ENCODE measurements at places on chromosomes 12 and 14.

GRCh38 chr14:101064718-101065117, 161.2 kb upstream of the RTL1 start:
- no peak for DNase-seq

DNA sequence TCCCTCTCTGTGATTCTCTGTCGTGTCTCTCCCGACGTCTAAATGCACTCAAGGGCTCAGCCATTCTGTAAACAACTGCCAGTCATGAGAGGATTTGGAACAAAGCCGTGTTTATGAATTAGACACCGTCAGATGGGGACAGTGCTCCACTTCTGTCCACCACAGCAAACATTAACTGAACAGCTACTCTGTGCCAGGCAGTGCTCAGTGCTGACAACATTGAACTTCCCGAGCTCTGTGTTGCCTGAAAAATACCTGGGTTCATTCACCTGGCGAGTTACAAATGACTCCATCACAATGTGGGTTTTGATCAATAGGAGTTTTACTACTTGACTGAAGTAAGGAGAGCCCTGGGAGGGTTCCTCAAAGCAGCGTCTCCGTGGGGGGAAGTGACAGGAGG, 139.3 kb downstream of the GLT1D1 start:
- no peak for DNase-seq

GRCh38 chr14:104107611-104108569, 22.4 kb downstream of the ASPG start:
- DNase-seq, result no peak

DNA sequence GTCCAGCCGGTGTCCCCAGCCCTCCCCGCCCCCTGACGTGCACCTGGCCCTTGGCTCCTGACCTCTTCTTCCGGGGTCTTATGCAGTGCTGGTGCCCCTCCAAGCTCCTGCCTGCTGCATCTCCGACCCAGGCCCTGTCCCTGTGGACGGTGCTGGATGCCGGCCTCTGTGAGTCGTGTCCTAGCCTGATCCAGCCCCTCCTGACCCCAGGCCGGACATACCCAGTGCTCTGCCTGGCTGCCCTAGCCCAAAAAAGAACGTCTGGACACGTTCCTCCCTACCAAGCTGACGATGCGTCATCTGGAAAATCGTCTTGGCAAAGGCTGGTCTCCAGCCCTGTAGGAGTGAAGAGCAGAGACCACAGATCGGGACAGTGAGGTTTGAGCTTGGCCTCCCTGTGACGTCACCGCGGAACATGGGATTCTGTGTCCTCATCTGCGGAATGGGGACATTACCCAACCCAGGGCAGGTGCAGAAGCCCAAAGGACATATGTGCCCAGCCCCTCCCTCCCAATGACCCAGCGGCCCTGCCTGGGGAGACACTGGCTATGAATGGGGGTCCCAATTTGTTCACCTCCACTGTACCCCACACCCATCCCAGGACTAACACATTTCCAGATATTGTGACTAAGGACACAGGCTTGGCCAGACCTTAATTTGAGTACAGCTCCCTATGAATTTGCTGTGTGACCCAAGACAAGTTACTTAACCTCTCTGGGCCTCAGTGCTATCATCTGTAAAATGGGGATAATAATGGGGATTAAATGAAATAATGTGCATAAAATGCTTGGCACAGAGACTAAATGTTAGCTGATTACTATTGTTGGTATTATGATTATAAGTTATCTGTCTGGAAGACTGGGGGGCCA, 51.0 kb upstream of the BCL11B start:
- DNase-seq, result no peak

GRCh38 chr12:128408669-128409068, 141.7 kb downstream of the TMEM132C start:
- no peak for DNase-seq

DNA sequence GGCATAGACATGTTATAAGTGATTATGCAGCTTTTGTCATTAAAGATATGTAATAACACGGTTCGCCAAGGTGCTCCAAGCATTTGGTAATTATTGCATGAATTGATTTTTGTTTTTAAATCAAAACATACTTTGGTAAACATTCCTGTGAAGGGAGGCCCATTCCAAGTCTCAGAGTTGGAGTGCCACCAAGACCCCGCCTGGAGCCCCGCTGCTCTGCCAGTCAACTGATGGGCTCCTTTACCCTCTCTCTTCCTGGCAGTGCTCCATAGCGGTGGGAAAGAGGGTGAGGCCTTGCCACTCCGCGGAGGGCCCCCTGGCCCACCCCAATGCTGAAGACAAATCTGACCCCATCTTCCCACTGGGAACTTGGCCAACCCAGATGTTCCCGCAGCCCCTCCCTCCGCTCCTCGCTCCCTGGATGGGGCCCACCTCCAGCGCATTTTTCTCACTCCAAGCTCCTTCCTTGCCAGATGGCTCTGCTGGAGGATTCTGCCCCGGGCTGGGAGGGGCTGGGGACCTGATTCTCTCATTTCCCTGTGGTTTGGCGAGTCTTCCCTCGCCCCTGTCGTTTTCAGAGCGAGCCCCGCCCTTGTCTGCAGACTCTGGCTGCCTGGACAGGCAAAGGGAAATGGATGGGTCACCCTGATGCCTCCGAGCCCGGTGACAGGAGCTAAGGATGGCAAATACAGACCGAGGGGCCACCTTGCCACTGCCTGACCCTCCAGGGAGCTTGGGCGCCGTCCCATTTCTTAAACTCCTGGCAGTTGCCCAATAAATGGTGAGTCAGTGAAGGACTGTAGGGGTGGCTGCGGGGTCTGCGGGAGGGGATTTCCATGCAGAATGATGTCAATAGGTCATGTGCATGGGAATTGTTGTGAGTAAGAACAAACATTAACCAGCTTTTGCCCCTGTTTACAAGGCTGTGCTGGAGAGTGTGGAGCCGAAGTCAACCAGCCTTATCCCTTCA, 9.2 kb upstream of the PAPLN start:
- DNase-seq, result no peak

- DNase-seq, result no peak
These were observed 58.3 kb downstream of the SIX1 start for GRCh38 chr14:60590991-60591414.

GRCh38 chr14:33527023-33527634, 423.7 kb downstream of the EGLN3 start:
- no peak for DNase-seq

GRCh38 chr14:56338674-56339073, 220.5 kb downstream of the PELI2 start:
- no peak for DNase-seq

GRCh38 chr12:81207664-81208063, 129.8 kb downstream of the ACSS3 start:
- no peak for DNase-seq

GRCh38 chr14:102694530-102695166, 82.6 kb upstream of the TRAF3 start:
- peak; percentile 6 for DNase-seq

DNA sequence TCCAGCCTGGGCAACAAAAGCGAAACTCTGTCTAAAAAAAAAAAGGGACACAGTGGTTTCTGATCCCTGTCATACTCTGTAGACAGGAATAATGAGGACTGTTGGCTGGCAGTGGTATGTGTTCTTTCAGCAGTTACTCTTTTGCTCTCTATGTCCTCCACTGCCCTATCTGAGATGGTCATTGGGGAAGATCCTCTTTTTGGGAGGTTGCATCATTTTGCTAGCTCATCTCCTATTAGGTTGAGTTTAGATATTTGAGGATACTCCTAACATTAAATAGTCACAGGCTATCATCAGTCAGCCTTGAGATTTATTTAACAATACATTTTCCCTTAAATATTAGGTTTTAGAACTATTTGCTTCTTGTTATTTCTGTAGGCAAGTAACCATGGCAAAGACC, 5.9 kb upstream of the CCDC91 start:
- DNase-seq, result no peak

- DNase-seq, result no peak
These were observed 43.6 kb upstream of the NAA30 start for GRCh38 chr14:57346741-57347140.

DNA sequence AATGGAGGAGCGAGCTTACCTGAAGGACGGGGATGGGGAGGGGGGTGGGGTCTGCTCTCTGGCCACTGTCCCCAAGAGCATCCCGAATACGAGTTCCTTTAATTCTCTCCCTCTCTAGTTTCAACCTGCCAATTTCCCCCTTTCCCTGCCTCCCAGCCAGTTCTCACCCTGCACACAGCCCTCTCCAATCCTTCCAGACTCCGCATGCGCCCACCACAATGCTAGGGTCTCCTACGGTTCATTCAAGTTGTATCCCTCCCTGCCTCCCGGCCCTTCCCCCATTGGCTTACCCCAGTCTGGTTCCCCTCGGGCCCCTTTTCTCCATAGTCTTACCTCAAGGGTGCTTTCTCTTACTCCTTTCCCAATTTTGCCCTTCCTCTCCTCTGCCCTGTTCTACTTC, 708 bp upstream of the IGFBP6 start:
- DNase-seq, result no peak

DNA sequence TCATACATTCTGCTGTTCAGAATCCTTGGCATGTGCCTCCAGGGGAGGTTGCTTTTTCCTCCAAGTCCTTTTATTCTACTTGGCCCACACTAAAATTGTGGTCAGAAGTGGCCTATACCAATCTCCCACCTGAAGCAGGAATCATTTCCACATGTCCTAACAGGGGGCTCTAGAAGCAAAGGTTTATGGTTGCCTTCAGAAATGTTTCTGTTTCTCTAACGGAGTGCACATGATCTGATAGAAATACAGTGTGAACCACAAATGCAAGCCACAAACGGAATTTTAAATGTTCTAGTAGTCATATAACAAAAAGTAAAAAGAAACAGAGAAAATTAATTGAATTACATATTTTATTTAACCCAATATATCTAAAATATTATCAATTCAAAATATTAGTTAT, 4.0 kb downstream of the PTGER2 start:
- no peak for DNase-seq

DNA sequence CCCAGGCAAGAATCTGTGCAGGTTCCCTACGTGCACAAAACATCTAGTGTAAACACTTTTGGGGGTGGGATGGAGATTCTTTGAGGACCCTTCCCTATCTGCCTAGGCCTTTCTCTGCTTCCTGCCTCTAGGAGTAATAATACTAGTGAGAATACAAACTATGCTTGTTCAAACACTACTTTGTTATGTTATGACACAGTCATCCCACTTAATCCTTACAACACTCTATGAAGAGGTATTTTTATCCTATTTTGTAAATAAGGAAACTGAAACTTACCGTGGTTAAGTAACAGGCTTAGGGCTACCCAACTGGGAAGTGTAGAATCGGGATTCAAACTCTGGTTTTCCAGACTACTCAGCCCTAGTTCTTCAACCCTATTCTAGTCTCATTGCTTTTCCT, 96.5 kb downstream of the KCNA5 start:
- DNase-seq, result no peak

DNA sequence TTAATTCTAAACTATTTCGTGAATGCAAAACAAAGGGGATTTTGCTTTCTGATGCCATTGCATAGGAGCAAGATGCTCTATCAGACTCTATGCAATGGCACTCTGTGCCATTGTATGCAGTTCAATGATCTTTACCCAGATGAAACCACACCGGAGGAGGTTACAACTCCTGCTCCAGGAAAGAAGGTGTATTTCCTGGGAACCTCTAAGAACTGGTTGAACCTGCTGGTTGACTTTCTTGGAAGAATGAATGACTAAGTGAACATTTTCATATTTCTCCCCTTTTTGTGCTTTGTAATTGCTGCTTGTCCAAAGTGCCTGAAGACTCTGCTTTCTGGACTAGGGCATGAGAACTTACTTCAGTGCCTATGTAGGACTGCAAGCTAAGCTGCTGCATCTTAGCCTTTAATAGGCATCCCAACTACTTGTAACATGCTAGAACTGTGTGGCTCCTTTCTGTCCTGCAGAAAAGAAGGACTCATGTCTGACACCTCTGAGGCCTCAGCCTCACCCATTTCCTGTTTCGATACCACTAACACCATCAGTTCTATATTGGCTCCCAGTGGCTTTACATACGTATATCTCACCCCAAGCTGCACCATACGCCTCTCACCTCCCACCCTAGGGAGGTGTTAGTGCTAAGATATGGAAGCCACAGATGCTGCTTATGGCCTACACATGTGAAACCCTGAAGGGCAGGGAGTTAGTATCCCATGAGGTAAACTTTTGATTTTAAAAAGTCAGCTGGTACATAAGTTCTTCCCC, 193.5 kb upstream of the CNOT2 start:
- DNase-seq, result no peak

DNA sequence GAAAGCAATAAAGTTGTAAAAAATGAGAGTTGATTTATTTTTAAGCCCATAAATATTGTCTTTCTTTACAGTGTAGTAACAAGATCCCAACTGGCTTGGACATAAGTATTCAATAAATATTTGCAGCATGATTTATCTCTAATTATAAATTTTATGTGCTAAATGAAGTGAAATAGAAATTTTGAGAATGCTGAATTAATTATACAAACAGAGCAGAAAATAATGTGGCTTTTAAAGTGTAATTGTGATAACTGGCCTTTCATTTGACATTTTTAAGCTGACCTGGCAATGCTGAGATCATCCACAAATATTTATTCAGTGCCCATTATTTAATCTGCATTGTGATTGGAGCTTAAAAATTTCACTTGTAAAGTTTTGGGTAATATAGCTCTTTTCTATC, 201.6 kb upstream of the NAV3 start:
- no peak for DNase-seq

GRCh38 chr14:50237427-50237826, 6.0 kb upstream of the SOS2 start:
- no peak for DNase-seq

- DNase-seq, result no peak
These were observed 1039.3 kb upstream of the FOXG1 start for GRCh38 chr14:27727251-27727770.

DNA sequence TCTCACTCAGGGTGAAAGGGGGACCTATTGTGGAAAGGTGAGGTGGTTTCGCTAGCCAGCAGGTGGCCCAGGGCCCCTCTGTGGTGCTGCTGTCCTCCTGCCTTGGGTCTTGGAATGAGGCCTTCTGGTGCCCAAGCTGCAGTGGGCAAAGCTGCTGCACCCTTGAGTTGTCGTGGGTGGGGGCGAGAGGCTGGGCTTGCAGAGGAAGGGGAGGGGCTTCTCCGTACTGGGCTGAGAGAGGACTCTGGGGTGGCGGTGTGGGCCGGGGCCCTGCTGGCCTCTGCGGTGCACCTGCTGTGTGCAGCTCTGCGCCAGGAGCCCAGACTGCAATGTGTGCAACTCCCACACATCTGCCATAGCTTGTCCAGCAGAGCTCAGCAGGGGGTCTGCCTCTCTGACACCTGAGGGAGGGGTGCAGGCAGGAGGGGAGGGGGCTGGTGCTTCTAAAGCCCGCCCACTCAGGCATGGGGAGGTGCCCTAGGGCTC, 145.8 kb downstream of the KIF26A start:
- DNase-seq, result no peak

- DNase-seq, result no peak
These were observed 270.2 kb downstream of the SSPN start for GRCh38 chr12:26465419-26466097.

- no peak for DNase-seq
These were observed 62.9 kb upstream of the HIF1A start for GRCh38 chr14:61632401-61632800.

GRCh38 chr14:99231161-99231849, 40.7 kb downstream of the BCL11B start:
- no peak for DNase-seq

All from stimulated activated CD4-positive, alpha-beta T cell treated with anti-CD3 and anti-CD28 coated beads, TNF-alpha, amount 100 ng/mL, for 1 hour (primary cell).